Neural progenitor cell (in vitro differentiated cells): ENCODE measurements at places on chromosomes 16 and 17.

- no peak for DNase-seq
Observed at GRCh38 chr17:30981531-30982519, 11.0 kb downstream of the RNF135 start.

GRCh38 chr16:88292007-88292970 lies 90.5 kb upstream of the ZNF469 start:
- no peak for DNase-seq

GRCh38 chr17:74592087-74592990 lies at the start of gene CD300LD:
Gene CD300LD, minus strand, starts transcription at chr17:74592283. Its CDS starts 81 bp downstream, at chr17:74592202.
- no peak for DNase-seq

DNA sequence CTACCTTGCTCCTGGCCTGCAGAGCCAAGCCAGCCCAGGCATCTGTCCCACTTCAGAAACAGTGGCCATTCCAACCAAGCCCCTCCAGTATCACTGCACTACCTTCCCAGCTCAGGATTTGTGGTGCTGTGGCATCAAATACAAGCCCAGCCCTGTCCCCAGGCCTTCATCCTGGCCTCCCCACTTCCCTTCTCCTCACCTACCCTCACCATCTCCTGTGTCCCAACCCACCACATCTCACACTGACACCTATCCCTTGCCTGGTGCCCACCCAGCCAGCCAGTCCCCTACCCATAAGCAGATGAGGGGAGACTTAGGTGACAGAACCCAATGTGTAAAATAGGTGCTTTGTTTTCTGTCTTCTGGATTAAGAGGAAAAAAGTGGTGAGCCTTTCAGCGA lies 66.0 kb upstream of the CDH5 start:
- DNase-seq = no peak

DNA sequence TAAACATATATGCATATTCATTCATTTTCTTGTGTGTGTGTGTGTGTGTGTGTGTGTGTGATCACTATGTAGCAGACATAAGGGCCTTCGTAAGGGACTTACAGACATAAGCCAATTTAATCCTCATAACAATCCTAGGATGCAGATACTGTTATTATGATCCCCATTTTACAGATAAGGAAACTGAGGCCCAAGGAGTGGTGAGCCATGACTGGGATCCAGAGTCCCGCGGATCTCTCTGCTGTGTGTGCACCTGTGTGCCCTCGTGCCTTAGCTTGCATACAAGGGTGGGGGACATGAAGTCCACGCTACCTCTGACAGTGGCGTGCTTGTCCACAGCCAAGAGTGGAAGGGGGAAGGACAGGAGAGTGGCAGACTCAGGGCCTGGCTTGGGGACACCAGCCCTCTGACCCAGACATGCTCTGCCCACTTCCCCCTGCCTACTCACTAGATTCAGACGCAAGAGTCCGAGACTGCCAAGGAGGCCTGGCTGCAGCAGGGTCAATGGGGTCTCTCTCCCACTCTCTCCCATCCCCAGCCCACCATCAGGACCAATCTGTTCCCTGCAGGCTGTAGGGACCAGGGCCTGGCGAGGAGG lies 9.8 kb upstream of the SMTNL2 start:
- no peak for DNase-seq

GRCh38 chr17:63024716-63025115 lies 58.7 kb downstream of the TANC2 start:
- no peak for DNase-seq

GRCh38 chr17:33080091-33080490 lies 88.4 kb downstream of the SPACA3 start:
- DNase-seq = no peak
